ENCODE measurements at places on chromosomes 4 and X.

GRCh38 chrX:145843146-145843904, 25.7 kb downstream of the SLITRK2 start:
- no peak for DNase-seq

DNA sequence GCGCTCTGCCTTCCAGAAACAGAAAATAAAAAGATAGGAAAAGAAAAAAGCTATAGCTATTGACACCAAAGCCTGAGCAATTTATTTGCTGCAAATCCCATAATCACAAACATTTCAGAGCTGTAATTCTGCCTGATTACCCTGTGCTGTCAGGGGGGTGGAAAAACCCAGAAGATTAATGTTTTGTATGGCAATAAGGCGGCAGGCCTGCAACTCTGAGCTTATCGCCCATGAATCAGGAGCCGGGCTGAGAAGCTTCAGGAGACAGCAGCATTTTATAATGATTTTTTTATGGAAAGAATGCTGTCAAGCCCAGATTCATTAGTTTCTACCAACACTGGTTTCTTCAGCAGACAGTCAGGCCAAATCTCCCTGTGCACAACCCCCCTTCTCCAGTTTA, 82.6 kb upstream of the TMEM164 start:
- DNase-seq, result no peak

DNA sequence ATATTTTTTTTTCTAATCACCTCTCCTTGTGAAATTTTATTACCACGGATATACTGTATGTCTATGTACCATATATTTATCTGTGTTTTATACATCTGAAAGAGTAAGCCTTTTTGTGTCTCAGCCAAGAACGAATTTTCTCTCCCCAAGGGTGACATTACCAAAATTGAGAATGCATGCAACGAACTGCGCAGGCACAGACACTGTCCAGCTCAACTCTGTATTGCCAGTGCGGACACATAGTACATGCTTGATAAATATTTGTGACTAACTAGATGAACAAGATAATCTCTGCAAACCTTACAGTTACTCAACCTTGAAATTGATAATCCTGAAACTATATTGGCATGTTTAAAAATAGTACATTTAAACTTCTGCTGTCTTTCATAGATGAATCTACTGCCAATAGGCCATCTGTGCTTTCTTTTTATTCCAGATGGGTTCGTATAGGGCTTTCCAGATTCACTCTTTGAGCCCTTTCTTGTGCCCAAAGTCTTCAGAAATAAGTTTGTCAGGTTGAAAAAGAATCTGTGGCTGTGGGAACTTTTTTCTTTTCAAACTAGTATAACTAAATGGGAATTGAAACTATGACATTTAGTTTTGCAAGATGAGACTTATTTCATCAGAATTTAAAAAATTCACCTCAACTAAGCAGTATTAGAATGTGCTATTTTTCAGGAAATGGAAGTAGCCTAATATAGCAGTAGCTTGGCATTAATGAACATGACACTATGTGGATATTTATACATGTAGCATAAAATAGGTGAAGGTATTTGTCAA, 38.9 kb downstream of the DTHD1 start:
- DNase-seq, result no peak

GRCh38 chr4:46123913-46124755, at the start of gene GABRG1:
Gene GABRG1 (minus strand): TSS chr4:46124054. CDS start chr4:46123913, 141 bp downstream.
- DNase-seq, result no peak

- DNase-seq, result no peak
Observed at GRCh38 chrX:68461576-68461975, 28.3 kb upstream of the OPHN1 start.

Data from skin of body (tissue), 3 donors.